ENCODE measurements at places on chromosomes 5 and 9.

DNA sequence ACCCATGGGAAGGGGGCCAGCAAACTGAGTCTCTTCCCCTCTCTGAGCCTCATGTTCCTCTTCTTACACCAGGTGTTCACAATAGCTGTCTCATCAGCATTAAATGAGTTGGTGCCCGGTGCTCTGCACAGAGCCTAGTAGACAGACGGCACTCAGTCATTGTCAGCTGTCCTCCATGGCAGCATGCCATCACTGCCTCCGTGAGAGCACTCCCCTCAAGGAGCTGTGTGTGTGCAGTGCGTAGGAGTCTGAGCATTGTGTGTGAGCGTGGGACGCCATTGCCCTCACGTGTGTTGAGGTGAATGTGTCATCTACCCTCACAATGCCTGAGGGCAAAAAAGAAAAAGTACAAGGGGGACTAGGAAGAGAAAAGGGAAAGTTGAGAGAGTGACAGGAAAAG lies 536.5 kb downstream of the CDK5RAP2 start:
- DNase-seq = no peak

DNA sequence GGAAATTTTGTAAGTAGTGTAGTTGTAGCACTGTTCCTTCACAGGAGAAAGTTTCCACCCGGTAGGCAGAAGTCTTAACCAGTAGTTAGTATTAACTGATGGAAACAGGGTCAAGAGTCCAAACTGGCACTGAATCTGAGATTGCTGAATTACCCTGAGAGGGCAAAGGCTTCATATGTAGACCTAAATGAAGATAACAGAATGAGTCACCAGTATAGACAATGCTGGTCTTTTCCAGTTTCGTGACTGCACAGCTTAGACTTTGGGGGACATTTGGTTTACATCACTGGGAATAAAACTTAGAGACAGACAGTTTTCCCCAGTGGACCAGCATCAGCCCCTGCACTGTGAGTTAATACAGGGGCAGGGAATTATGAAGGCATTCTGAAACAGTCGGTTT lies 60.5 kb downstream of the PCSK5 start:
- no peak for DNase-seq

GRCh38 chr5:168946363-168946762 lies 354.6 kb downstream of the SLIT3 start:
- no peak for DNase-seq

- DNase-seq = no peak
These were observed 1.0 kb upstream of the NTMT1 start for GRCh38 chr9:129624947-129625346.

DNA sequence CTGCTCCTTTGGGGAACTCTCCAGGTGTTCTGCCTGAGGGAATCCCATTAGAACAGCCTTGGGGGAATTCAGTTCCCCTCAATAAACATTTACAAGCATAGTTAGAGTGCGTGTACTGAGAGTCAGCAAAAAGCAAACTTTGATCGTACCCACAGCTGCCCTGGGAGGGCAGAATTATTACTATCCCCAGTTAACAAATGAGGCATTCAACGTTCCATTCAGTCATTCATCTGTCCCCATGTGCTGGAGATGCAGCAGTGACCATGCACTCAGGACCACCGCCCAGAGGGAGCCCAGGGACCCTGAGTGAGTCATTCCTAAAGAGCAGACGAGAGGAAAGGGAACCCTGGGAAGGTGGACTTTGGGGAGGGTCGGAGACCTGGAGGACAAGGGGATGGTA lies 19.1 kb upstream of the TTLL11 start:
- no peak for DNase-seq

GRCh38 chr5:66307647-66308241 lies 163.6 kb downstream of the SREK1 start:
- no peak for DNase-seq

DNA sequence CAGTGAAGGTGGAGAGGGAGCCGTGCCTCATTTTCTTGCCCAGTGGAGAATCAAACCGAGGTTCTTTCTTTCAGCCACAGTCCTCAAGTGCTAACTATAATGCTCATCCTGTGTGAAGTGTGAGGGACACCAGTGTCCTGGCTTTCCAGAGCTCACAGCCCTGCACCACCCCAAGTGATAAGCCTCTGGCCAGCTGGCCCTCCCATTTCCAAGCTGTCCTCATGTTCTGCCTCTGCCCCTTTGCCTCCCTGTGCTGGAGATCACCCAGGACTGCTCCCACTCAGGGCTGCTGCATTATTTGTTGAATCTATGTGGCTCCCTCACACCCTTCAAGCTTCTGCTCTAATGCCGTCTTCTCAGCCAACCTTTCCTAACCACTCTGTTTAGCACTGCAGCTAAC lies 224.5 kb upstream of the TUT7 start:
- no peak for DNase-seq

DNA sequence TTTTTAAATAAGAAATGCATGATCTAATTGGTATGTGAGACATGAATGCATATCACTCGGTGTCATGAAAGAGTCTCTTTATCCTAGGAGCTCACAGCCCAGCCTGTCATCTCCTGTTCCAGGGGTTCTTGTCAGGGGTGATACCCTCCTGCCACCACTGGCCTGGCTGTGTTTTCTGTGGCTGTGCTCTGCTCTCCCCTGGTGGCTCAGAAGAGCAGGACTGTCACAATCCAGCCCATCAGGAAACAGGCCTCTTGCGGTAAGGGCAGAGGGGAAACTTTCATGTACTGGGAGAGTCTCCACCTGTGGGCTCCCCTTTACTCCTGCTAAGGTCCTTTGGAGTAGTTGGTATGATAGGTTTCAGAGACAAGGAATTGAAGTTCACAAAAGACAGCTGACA lies 240.2 kb upstream of the GLRA1 start:
- DNase-seq = no peak

- DNase-seq = no peak
These were observed 229.7 kb downstream of the ICE1 start for GRCh38 chr5:5652181-5652580.

DNA sequence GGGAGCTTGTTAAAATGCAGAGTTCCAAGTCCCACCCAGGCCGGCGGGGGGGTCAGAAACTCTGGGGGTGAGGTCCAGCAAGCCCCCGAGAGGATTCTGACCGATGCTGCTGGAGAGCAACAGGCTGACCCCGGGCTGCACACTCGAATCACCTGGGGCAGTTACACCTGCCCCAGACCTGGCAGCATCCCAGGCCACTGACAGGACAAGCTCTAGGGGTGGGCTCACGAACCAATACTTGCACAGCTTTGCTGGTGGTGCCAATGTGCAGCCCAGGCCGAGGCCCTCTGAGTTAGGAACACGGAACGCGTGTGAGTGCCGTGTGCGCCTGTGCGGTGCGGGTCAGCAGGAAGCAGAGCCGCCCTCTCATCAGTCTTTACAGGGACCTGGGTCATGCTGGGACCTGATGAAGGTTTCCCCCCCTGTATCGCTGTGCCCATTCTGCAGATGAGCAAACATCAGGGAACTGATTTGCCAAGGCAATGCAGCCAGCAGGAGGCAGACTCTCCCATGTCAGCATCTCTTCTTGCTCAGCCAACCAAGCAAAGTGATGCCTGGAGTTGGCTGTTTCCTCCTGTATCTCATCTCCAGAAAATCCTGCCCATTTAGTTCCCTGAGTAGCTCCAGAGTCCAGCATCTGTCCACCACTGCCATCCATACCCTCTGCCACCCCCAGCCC lies 16.3 kb downstream of the FAM163B start:
- no peak for DNase-seq

- no peak for DNase-seq
These were observed 41.1 kb downstream of the FGF1 start for GRCh38 chr5:142644640-142645361.

DNA sequence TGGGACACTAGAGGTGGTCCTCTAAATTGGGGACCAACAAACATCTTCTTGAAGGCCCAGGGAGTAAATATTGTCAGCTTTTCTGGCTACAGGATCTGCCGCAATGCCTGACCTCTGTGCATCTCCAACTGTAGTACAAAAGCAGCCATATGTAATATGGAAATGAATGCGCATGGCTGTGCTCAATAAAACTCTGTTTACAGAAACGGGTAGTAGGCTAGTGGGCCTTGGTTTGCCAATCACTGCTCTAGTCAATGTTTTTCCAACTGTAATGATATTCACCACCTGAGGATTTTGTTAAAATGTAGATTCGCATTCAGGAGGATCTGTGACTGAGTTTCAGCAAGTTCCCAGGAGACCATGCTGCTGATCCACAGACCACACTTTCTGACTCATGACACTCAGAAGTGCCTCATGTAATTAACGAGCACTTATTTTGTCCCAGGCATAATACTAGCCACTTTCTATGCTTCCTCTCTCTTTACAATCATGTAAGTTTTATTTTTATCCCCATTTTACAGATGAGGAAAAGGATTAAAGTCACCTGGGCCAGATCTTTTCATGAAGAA lies 96.9 kb downstream of the MED27 start:
- DNase-seq = no peak

DNA sequence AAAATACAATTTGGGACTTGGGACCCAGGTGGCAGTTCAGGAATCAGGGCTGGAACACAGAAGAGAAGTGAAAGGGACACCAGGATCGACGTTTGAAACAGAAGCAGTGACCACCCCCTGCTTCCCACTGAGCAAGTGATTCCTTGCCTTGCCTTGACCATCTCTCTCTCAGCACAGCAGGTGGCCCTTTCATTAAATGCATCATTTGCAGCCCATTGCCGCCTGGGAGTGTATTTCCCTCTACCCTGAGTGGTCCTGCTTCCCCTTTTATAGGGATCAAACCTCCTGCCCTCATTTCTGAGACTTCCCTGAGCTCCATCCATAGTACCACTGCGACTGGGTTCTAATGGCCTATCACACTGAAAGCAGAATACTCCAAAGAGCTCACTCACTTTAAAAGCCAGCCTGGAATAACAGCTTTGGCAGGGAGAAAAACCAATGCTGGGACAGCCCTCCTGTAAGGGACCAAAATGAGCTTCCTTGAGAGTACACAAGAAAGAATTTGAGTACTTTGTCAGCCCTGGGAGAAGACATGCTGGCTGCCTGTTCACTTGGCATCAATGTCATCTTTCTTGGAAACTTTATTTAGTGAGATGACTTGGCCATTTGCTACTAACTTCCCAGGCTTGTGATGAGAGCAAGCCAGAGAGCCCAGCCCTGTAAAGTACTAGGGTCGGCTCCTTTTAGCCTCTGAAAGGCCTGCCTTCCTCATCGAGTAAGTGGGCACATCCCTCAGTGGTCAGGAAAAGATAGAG lies 149.7 kb downstream of the SLIT3 start:
- no peak for DNase-seq

DNA sequence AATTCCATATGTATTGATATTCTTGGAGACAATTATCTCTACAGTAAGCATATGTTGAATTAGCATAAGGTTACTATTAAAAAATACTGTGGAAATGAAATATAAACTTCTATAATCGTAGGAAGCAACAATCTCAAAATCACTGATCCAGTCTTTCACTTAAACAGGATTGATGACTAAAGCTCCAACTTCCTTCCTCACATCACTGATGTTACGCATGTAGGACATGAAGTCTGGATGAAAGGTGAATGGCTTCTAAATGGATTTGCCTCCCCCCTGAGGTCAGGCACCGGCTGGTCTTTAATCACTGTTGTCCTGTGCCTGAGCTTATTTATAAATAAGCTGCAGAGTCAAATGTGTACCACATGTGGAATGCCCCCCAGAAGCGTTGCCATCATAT lies 157.1 kb upstream of the NFIB start:
- DNase-seq = no peak

- no peak for DNase-seq
These were observed 516.5 kb downstream of the ACTL7B start for GRCh38 chr9:108339251-108339650.

GRCh38 chr5:18660511-18660910 lies 1026.3 kb downstream of the TAF11L14 start:
- no peak for DNase-seq

GRCh38 chr5:76522103-76522935 lies 100.9 kb downstream of the F2RL2 start:
- no peak for DNase-seq

DNA sequence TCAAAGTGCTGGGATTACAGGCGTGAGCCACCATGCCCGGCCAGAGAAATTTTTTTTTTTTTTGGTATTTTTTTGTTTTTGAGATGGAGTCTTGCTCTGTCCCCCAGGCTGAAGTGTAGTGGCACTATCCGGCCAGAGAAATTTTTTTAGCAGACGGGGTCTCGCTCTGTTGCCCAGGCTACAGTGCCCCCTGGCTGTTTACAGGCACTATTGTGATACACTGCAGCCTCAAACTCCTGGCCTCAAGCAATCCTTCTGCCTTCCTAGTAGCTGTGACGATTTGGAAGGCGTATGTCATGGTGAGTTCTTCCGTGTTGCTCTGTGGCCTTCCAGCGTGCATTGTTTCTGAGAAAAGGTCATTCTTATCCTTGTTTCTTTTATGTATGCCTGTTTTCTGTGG lies 47.5 kb downstream of the CNOT6 start:
- no peak for DNase-seq

DNA sequence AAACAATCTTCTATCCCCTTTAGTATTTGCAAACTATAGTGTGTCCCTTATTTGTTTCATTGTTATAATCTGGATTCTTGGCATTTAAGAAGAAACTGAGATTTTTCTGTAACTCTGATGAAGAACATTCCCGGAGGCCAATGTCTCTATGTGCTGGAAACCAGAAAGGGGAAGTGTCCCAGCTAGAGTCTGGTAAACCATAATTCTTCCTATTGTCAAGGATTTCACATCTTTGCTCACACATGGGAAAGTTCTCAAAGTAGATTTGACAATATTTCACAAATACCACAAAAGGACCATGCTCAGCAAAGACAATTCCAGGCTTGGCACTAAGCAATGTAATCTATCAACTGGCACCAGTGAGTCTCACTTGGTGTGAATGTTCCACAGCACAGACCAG lies 146.8 kb downstream of the MUSK start:
- DNase-seq = no peak

- no peak for DNase-seq
These were observed 143.9 kb downstream of the OR2K2 start for GRCh38 chr9:111186021-111186530.

DNA sequence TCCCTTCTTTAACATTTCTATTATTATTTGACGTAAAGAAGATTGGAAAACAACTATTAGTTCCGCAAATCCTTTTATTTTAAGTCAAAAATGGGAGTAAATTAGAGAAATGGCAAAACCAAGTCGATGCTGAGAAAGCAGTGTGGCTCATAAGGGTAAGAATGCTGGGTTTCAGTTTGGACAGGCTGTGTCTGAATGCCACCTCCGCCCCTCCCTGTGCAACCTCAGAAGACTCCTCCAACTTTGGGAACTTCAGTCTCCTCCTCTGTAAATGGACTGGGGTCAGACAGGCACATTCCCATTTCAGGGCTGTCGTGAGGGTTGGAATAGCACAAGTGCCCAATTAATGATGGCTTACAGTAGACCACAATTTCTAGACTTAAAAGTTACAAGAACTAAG lies 154.0 kb downstream of the GABBR2 start:
- no peak for DNase-seq

GRCh38 chr9:100819980-100820379 lies 208.5 kb upstream of the PLPPR1 start:
- no peak for DNase-seq

- DNase-seq = no peak
These were observed 43.7 kb downstream of the PHF2 start for GRCh38 chr9:93620041-93620506.

- DNase-seq = no peak
These were observed 409.5 kb upstream of the GRIA1 start for GRCh38 chr5:153080940-153081339.

Measured in stimulated activated CD8-positive, alpha-beta memory T cell treated with anti-CD3 and anti-CD28 coated beads, Interleukin-4, amount 100 ng/mL, for 4 hours (primary cell).